HCT116 (cell line): ENCODE measurements at places on chromosomes 5 and 9.
A peak's percentile ranks its signal among the peaks of the same experiment; 100 is the strongest.

GRCh38 chr5:112634796-112635195, 102.9 kb upstream of the APC start:
- H3K27me3 ChIP-seq = no peaks in the 10 kb centered on the region
- no peaks in the 10 kb centered on the region for H3K36me3 ChIP-seq
- no peak overlapping the region for H3K27ac ChIP-seq

DNA sequence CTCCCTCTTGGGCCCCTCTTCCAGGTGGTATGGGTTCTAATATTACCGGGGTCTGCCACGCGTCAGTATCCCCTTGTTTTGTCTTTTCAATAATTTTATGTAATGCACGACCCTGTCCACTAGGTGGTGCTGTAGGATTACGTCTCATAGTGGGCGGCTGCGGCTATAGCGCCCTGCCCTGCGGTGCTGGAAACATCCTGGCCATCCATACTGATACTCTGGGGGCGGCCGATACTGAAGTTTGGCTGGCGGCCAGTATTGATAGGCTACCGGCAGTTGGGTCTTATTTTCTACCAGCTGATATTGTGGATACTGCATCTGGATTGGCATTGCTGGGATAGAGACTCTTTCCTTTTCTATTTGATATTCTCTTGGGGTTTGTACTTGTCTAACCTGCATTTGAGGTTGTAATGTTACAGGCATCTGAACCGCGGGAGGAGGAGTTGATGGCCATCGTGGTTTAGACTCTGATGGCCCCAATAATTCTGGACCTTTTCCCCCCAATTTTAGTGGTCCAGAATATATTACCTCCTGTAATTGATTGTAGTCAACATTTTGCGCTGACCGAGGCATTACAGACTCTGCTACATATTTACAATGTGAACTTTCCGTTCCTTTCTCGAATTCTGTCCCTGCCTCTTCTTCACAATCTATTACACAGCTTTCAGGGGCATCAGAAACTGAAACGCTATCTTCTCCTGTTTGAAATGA, 3.3 kb upstream of the TMEM141 start:
- H3K36me3 ChIP-seq = no peaks in the 10 kb centered on the region
- no peak overlapping the region for H3K27ac ChIP-seq
- H3K4me1 ChIP-seq = peaks cover 40% of the 10 kb centered on the region
- no peak overlapping the region; the same call in 1 of the 2 replicates for H3K4me3 ChIP-seq

DNA sequence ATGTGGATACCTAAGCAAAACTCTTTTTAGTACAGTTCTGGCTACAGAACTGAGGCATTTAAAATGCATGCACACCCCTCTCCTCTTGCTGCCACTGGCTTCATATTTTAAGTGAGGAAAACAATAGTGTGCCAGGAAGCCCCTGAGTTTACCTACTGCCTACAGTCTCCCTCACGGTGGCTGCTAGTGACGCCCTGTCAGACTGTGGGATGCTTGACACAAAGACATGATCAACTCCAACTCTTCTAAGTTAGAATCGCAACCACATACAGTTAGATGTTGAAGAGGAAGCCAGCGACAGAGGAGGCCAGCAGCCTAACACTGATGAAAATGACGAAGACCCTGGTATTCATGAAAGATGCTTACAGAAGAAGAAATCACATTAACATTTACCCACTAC, 1.3 kb downstream of the SEC16A start:
- H3K4me1 ChIP-seq = peaks cover 10% of the 10 kb centered on the region
- peak overlapping the region; percentile 77 for H3K4me3 ChIP-seq
- H3K27ac ChIP-seq = peak overlapping the region; percentile 95; the same call in 1 of the 2 replicates

- no peak overlapping the region for H3K4me3 ChIP-seq
- H3K4me1 ChIP-seq = peaks cover 7% of the 10 kb centered on the region; the same call in 1 of the 2 replicates
- no peak overlapping the region for H3K27ac ChIP-seq
- no peaks in the 10 kb centered on the region for H3K27me3 ChIP-seq
Observed at GRCh38 chr5:127203818-127204217, 86.8 kb upstream of the MEGF10 start.

DNA sequence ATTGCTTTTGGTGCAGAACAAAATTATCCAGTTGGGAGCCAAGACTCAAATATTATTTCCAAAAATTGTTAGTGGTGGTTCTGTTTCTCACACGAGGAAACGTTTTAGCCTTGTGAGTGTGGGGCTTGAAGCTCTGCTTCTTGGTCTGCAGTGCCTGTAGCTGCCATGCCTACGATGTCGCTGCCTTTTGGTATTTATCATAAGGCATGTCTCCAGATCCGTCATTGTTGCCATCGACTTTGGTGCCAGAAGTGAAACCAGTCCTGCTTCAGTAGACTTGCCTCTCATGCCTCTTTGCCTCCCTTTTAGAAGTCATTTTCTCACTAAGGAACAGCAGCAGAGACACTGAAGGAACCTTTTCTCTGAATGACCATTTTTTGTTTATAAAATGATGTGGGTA, 29.7 kb upstream of the CATSPER3 start:
- H3K27ac ChIP-seq = no peak overlapping the region
- no peak overlapping the region for H3K4me3 ChIP-seq
- H3K4me1 ChIP-seq = no peaks in the 10 kb centered on the region
- no peaks in the 10 kb centered on the region for H3K27me3 ChIP-seq

DNA sequence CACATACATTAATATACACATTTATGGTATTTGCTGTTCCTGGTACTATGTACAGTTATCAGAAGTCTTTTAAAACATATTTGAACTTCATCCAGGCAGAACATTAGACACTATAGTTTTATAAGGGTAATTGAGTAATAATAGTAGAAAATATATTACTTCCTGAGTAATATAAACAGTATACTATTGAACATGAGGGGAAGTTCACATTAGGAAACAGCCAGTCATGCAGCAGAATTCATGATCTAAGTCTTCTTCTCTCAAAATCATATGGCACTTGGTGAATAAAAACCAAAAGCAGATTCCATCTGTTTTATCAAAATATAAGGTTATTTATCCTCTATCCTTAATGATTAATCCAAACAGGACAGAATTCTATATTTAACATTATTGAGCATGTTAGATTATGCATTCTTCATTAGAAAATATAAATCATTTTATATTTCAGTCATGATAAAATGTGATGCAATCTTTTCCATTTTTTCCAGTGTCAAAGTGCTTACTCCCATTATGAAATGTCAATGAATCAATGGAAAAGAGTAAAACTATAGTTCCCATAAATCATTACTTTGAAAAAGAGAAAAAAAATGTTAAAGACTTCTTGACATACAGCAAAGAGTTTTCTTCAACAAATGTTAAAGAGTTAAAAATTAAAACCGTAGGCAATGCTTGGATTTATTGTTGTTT, 584.3 kb upstream of the TUSC1 start:
- H3K36me3 ChIP-seq = no peaks in the 10 kb centered on the region
- no peaks in the 10 kb centered on the region for H3K4me1 ChIP-seq
- H3K4me3 ChIP-seq = no peak overlapping the region
- no peaks in the 10 kb centered on the region for H3K27me3 ChIP-seq
- DNase-seq = no peak

GRCh38 chr5:151670083-151670686, 16.5 kb downstream of the SPARC start:
- no peaks in the 10 kb centered on the region for H3K27me3 ChIP-seq
- H3K4me1 ChIP-seq = peaks cover 2% of the 10 kb centered on the region; the same call in 1 of the 2 replicates
- DNase-seq = no peak

DNA sequence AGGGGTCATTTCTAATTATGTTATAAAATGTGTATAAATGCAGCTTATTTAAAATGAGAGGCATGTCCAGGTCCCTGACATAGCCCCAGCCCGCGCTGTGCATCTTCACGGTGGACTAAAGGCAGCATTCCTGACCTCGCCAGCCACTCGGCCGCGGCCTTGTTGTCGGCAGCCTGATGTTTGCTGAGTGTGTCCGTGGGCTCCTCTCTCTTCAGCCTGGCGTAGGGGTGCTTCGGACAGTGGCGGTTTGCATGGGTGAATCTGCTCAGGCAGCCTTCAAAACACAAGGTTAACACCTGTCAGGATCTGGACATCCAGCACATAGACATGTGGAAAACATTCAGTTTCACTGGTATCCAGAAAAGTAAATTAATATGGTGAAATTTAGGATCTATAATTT, 8.8 kb upstream of the SLC35D2 start:
- H3K36me3 ChIP-seq = peaks cover 36% of the 10 kb centered on the region; the same call in 1 of the 2 replicates
- H3K4me1 ChIP-seq = no peaks in the 10 kb centered on the region
- H3K27ac ChIP-seq = no peak overlapping the region

GRCh38 chr5:40841068-40841805, at the start of gene CARD6:
Gene CARD6, plus strand, starts transcription at chr5:40841367. Its CDS starts 16 bp downstream, at chr5:40841383.
- no peaks in the 10 kb centered on the region for H3K4me1 ChIP-seq
- H3K27me3 ChIP-seq = no peaks in the 10 kb centered on the region
- H3K4me3 ChIP-seq = no peak within 1 kb of the TSS
- H3K36me3 ChIP-seq = no peaks in the 10 kb centered on the region

- H3K27me3 ChIP-seq = no peaks in the 10 kb centered on the region
- no peak overlapping the region for H3K27ac ChIP-seq
- H3K4me3 ChIP-seq = no peak overlapping the region
- no peaks in the 10 kb centered on the region for H3K36me3 ChIP-seq
- DNase-seq = no peak
Observed at GRCh38 chr5:116632890-116633289, 58.3 kb upstream of the SEMA6A start.

GRCh38 chr5:153276151-153276550, 214.3 kb upstream of the GRIA1 start:
- no peaks in the 10 kb centered on the region for H3K4me1 ChIP-seq
- H3K27ac ChIP-seq = no peak overlapping the region
- no peaks in the 10 kb centered on the region for H3K27me3 ChIP-seq

- no peaks in the 10 kb centered on the region for H3K27me3 ChIP-seq
- H3K36me3 ChIP-seq = no peaks in the 10 kb centered on the region
- no peak for DNase-seq
- no peak overlapping the region for H3K4me3 ChIP-seq
- no peak overlapping the region for H3K27ac ChIP-seq
Observed at GRCh38 chr5:119287547-119288111, 68.2 kb upstream of the TNFAIP8 start.

DNA sequence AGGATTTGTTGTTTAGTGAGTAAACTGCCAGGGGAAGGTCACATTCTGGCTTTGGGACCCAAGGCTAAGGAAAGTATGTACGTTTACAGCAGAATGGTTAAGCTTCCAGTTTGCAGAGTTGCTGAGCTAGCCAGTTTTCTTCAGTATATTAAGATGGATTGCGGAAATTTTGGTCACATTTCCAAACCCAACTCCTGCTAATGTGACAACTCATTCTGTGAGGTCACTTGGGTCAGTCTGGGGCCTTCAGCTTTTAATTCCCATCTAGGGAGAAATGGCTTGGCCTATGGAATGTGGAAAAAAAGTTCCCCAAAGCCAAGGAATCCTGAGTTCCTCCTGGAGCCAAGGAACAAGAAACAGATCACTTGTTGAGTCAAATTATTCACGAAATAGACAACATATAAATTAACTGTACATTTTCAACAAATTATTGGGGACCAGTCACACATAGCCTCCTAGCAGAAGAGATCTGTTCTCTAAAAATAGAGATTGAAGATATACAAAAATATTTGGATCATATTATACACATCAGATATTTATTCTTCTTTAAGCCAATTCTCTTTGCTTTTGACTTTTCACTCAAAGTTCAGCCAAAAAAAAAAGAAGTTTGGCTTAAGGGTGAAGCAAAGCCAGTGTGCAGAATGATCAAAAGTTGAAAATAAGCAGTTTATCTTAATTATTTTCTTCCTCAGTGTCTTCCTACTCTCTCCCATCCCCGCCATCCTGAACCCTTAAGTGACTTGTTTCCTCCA, 8.8 kb downstream of the KCNV2 start:
- H3K4me3 ChIP-seq = no peak overlapping the region
- H3K36me3 ChIP-seq = no peaks in the 10 kb centered on the region
- peaks cover 22% of the 10 kb centered on the region; the same call in 1 of the 2 replicates for H3K4me1 ChIP-seq
- no peak overlapping the region for H3K27ac ChIP-seq
- no peaks in the 10 kb centered on the region for H3K27me3 ChIP-seq

GRCh38 chr5:138338411-138339090, 485 bp downstream of the FAM53C start:
- peak overlapping the region; percentile 85 for H3K27ac ChIP-seq
- H3K4me3 ChIP-seq = peak overlapping the region; percentile 74
- no peak for DNase-seq
- no peaks in the 10 kb centered on the region; the same call in 1 of the 2 replicates for H3K4me1 ChIP-seq
- H3K36me3 ChIP-seq = peaks cover 12% of the 10 kb centered on the region

GRCh38 chr5:66821688-66822429, 225.7 kb downstream of the MAST4 start:
- no peak overlapping the region for H3K27ac ChIP-seq
- no peaks in the 10 kb centered on the region for H3K4me1 ChIP-seq
- no peak overlapping the region for H3K4me3 ChIP-seq

- no peak overlapping the region for H3K4me3 ChIP-seq
- 0 out of 2 replicates have a peak, but pooled peaks cover 12% of the 10 kb centered on the region for H3K27me3 ChIP-seq
- H3K4me1 ChIP-seq = peaks cover 5% of the 10 kb centered on the region
- no peaks in the 10 kb centered on the region for H3K36me3 ChIP-seq
- DNase-seq = peak; percentile 38
- H3K27ac ChIP-seq = no peak overlapping the region
Observed at GRCh38 chr9:133726401-133727276, 11.5 kb downstream of the SARDH start.

DNA sequence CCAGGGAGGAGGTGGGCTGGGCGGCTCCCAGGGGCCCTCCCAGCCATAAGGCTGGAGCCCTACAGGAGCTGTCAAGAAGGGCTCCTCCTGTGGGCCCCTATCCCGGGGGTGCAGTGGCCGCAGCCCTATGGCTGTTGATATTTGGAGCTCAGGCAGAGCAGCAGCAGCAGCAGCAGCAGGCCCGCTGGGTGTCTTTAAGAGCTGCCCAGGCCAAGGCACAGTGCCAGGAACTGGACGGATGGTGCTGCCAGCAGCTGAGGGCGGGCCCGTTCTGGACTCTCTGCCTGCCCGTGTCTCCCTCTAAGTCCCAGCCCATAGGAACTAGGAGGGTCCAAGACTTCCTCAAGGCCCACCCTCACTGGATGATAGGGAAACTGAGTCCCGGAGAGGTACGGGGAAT, 3.6 kb downstream of the AK1 start:
- H3K27me3 ChIP-seq = no peaks in the 10 kb centered on the region
- no peak overlapping the region for H3K4me3 ChIP-seq
- DNase-seq = no peak
- H3K36me3 ChIP-seq = no peaks in the 10 kb centered on the region
- H3K27ac ChIP-seq = no peak overlapping the region

DNA sequence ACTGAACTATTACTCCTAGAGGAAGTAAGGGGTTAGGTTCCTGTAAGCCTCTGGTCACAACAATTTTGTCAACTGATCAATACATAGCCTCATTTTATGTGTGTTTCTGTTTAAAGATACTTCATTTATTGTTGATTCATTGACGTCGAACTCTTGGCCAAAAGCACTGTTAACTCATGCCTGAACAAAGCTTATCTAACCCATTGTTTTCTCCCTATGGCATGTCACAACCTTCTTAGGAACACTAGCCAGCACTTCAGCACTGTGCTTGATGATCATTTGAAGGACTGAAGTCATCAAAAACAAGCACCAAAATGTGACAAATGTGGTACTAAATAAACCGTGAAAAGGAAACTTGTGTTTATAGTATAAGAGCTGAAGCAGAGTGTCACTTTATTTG, 13.5 kb downstream of the CNTLN start:
- no peaks in the 10 kb centered on the region for H3K36me3 ChIP-seq
- DNase-seq = no peak
- no peak overlapping the region for H3K4me3 ChIP-seq
- H3K27ac ChIP-seq = no peak overlapping the region
